GM06990 (cell line): ENCODE measurements at places on chromosomes 13 and 19.

GRCh38 chr13:99193152-99193551, 7.5 kb upstream of the UBAC2 start:
- no peak for DNase-seq

GRCh38 chr19:50669302-50670101, 20.3 kb downstream of the C19orf81 start:
- DNase-seq: no peak

DNA sequence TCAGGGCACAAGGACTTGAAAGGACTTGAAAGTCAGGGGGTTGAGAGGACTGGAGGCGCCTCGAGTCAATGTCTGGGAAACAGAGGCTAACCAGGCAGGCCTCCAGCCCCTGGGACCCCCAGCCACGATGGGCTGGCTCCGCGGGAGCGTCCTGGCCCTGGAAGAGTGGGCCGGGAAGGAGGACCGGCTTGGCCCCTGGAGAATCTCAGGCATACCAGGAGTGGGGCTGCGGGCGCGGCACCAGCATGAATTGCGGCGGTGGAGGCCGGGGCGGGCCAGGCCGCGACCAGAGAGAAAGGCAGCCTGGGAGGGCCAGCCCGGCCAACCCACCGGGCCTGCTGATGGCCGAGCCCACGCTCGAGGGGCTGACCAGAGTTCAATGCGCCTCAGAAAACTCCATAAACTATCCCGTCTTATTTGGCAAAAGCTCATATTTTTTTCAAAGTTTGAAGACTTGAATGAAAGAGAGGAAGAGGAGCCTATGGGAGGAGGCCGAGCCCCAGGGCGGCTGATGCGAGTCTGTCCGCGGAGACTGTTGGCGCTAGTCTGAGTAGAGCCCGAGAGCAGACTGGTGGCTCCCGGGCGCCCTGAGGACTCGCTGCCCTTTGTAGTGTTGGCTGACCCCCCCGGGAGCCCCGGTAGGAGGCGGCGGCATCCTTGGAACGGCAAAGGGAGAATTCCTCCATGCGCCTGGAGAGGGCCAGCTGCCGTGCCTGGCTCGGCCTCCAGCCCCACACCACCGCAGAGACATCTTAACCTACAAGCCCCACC, 68.0 kb downstream of the MLLT1 start:
- DNase-seq: no peak

DNA sequence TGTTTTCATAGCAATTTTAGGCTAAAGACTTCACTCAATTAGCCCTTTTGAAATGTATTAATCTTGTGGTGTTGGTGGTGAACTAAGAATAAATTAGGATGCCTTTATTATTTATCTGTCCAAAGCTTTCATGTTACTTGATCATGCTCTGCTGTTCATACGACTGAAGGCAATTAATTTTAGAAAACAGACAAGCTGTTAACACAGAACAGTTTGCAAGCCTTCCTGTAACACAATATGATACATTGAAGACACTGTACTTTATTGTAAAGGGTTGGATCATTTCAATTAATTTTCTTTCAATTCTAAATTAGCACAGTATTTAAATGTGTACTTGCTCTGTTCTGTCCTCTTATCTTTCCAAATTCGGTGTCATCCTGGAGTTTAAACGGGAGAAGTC, 794.3 kb upstream of the MIR17HG start:
- no peak for DNase-seq

DNA sequence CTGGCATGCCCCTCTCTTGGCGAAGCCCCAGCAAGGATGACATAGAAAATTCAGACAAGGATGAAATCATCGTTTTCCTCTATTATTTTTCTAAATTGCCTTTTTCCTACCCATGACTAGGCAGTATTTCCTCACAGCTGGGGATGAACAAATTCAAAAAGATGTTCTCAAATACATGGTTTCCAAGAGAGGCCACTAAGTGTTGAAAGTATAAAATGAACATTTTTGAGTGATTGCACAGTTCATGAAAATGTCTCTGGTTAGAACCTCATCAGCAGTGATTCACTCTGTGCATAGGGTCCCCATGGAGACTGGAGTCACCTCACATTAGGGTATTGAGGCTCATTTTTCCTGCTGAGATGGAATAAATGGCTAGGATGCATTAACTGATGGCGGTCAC, 373.7 kb downstream of the DNAJC15 start:
- DNase-seq: no peak

DNA sequence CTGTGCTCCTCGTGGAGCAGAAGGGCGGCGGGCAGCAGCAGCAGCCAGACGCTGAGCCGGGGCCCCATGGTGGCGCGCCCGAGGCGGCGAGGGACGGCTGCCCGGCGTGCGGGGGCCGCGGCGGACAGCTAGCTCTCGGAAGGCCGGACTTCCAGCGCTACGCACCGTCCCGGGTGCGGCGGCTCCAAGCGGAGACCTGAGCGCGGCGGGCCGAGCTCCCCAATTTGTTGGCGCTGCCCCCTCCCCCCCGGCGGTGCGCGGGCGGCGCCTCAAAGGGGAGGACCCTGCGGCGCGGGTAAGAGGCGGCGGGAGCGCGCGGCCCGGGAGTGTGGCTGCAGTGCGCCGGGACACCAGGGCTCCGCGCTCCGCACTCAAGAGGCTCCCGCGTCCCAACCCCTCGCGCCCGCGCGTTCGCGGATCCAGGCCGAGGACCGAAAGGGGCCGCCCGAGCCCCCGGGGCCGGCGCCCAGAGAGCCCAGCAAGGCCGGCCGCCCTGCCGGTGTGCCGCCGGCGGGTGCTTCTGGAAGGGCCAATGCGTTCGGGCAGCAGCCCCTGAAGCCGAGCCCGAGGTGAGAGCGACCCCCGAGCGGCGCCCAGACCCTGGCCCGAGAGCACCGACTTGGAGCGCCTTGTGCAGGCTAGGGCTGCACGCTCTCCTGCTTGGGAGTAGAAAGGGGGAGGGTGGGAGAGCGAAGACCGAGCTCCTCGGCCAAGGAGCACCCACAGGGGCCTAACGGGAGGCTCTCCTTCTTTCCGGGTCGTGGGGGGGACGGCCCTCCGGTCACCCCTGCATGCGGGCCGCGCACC, at the start of the genes COL4A1 and COL4A2:
Gene COL4A1 (minus strand): TSS at position 198 of the 807 bp plus-strand sequence. CDS start 130 bp downstream, at position 68.
Gene COL4A2 (plus strand): TSS at position 325 of the 807 bp plus-strand sequence. CDS start 620 bp downstream, outside the sequence.
- no peak for DNase-seq
